ENCODE measurements at places on chromosomes 1 and 21. TPM values are rescaled to one million over a fixed set of nuclear protein-coding genes. Genes with fewer than 3 reads are reported as not detected.

Gene KLHL17
- polyA plus RNA-seq: 40.6 TPM

Gene RPRD2
- polyA plus RNA-seq: 36.1 TPM

Gene LCE3A
- not detected for polyA plus RNA-seq

Gene PLPPR4
- 4.7 TPM for polyA plus RNA-seq

Gene UBXN10
- 1.3 TPM for polyA plus RNA-seq

Gene ECE1
- 57.8 TPM for polyA plus RNA-seq

Gene DENND2C
- 1.1 TPM for polyA plus RNA-seq

Gene NADK
- polyA plus RNA-seq: 42.7 TPM

Gene LMOD1
- 47.9 TPM for polyA plus RNA-seq

Gene SAMD11
- 63.3 TPM for polyA plus RNA-seq

Gene CYYR1
- polyA plus RNA-seq: 4.9 TPM

Gene LRRC53
- polyA plus RNA-seq: not detected

Gene CFHR4
- polyA plus RNA-seq: not detected

Gene GPR37L1
- polyA plus RNA-seq: 0.79 TPM

Gene BEST4
- polyA plus RNA-seq: 1.4 TPM

Gene HTR1D
- not detected for polyA plus RNA-seq

Gene ADCY10
- polyA plus RNA-seq: 0.44 TPM

Gene UQCRH
- 517 TPM for polyA plus RNA-seq

Gene LORICRIN
- not detected for polyA plus RNA-seq

Gene S100A16
- polyA plus RNA-seq: 110 TPM

Gene LRRC8C
- polyA plus RNA-seq: 6.5 TPM

Gene CD84
- polyA plus RNA-seq: not detected

Gene ATF3
- polyA plus RNA-seq: 9.9 TPM

Gene FGR
- 0.18 TPM for polyA plus RNA-seq

Gene MATN1
- 1.4 TPM for polyA plus RNA-seq

Gene CHRM3
- 2.2 TPM for polyA plus RNA-seq

Gene TMPRSS2
- not detected for polyA plus RNA-seq

Gene GUCA2A
- not detected for polyA plus RNA-seq

Gene OR2T35
- polyA plus RNA-seq: not detected

Gene CDK18
- 46.2 TPM for polyA plus RNA-seq

Gene KCNA2
- polyA plus RNA-seq: 0.17 TPM

Gene KRTAP19-4
- not detected for polyA plus RNA-seq

Gene DISC1
- polyA plus RNA-seq: 5.7 TPM

Gene EXO5
- 6.1 TPM for polyA plus RNA-seq

Gene KCNE2
- 2.7 TPM for polyA plus RNA-seq

Gene CFAP107
- not detected for polyA plus RNA-seq

Gene DENND2D
- 0.37 TPM for polyA plus RNA-seq

Gene PDE4B
- polyA plus RNA-seq: 0.65 TPM

Gene GPR25
- polyA plus RNA-seq: not detected

Gene CNKSR1
- 7.6 TPM for polyA plus RNA-seq

Gene TCHH
- not detected for polyA plus RNA-seq

Gene BARHL2
- polyA plus RNA-seq: not detected

Gene FAM151A
- polyA plus RNA-seq: 0.18 TPM

Gene CC2D1B
- 4.8 TPM for polyA plus RNA-seq

Gene CGN
- polyA plus RNA-seq: 1.2 TPM

Gene AQP10
- 20.6 TPM for polyA plus RNA-seq

Gene LDLRAP1
- polyA plus RNA-seq: 21.8 TPM

Gene KCNK1
- polyA plus RNA-seq: 8.5 TPM

Gene CENPL
- polyA plus RNA-seq: 4.9 TPM

Gene BECN2
- polyA plus RNA-seq: not detected

Gene OVAAL
- 2.5 TPM for polyA plus RNA-seq

Gene HES3
- polyA plus RNA-seq: not detected

Gene PALMD
- 0.94 TPM for polyA plus RNA-seq
